ENCODE measurements at places on chromosomes 12 and 14. TPM values are rescaled to one million over a fixed set of nuclear protein-coding genes. Genes with fewer than 3 reads are reported as not detected.

The DCN gene
- total RNA-seq: 0.44 TPM

The SPTSSA gene
- 14.8 TPM for total RNA-seq

The LMNTD1 gene
- total RNA-seq: 0.07 TPM

The SPTB gene
- not detected for total RNA-seq

The NTF3 gene
- total RNA-seq: 0.13 TPM

The ANG gene
- 6.1 TPM for total RNA-seq

The ZFHX2 gene
- total RNA-seq: 0.69 TPM

The DDN gene
- total RNA-seq: under 0.01 TPM

The TBC1D30 gene
- total RNA-seq: 24.4 TPM

The MTHFD1 gene
- 85.5 TPM for total RNA-seq

The TSFM gene
- 25.4 TPM for total RNA-seq

The ANKRD9 gene
- total RNA-seq: 29.8 TPM

The HEBP1 gene
- total RNA-seq: 31.5 TPM

The KCNJ8 gene
- total RNA-seq: not detected

The CYP46A1 gene
- total RNA-seq: 0.15 TPM

The SLC4A8 gene
- total RNA-seq: 1.2 TPM

All from mammary microvascular endothelial cell (primary cell).